ENCODE measurements at places on chromosomes 3 and 15. TPM values are rescaled to one million over a fixed set of nuclear protein-coding genes. Genes with fewer than 3 reads are reported as not detected.

The SEMA6D gene
- 63.7 TPM for polyA plus RNA-seq

The COL6A5 gene
- 2.2 TPM for polyA plus RNA-seq

The GAP43 gene
- polyA plus RNA-seq, result 39.3 TPM

The ZNF860 gene
- 1.1 TPM for polyA plus RNA-seq

The SLC24A5 gene
- not detected for polyA plus RNA-seq

The RTP4 gene
- 15.8 TPM for polyA plus RNA-seq

The PGBD4 gene
- 1.9 TPM for polyA plus RNA-seq

The CCR8 gene
- polyA plus RNA-seq, result 0.09 TPM

The CX3CR1 gene
- polyA plus RNA-seq, result 2.8 TPM

The CKMT1B gene
- 15.3 TPM for polyA plus RNA-seq

The ANKRD34C gene
- polyA plus RNA-seq, result not detected

The MORC1 gene
- polyA plus RNA-seq, result 0.01 TPM

The SLCO2A1 gene
- 8.2 TPM for polyA plus RNA-seq

The CEP97 gene
- 5.3 TPM for polyA plus RNA-seq

The TMEM115 gene
- 44.2 TPM for polyA plus RNA-seq

The UCN2 gene
- polyA plus RNA-seq, result 0.87 TPM

The KLHL25 gene
- 5.6 TPM for polyA plus RNA-seq

The ARPP21 gene
- polyA plus RNA-seq, result 2.7 TPM

The ALG1L2 gene
- polyA plus RNA-seq, result 0.91 TPM

The CYP1A2 gene
- polyA plus RNA-seq, result not detected

The UROC1 gene
- polyA plus RNA-seq, result 0.06 TPM

The PYGO1 gene
- 5.0 TPM for polyA plus RNA-seq

Data from large intestine (tissue), 12 donors.